ENCODE measurements at places on chromosomes 1 and 21. TPM values are rescaled to one million over a fixed set of nuclear protein-coding genes. Genes with fewer than 3 reads are reported as not detected.

- no peak for DNase-seq
Measured at GRCh38 chr21:38299671-38300070, 42.9 kb downstream of the KCNJ15 start.

DNA sequence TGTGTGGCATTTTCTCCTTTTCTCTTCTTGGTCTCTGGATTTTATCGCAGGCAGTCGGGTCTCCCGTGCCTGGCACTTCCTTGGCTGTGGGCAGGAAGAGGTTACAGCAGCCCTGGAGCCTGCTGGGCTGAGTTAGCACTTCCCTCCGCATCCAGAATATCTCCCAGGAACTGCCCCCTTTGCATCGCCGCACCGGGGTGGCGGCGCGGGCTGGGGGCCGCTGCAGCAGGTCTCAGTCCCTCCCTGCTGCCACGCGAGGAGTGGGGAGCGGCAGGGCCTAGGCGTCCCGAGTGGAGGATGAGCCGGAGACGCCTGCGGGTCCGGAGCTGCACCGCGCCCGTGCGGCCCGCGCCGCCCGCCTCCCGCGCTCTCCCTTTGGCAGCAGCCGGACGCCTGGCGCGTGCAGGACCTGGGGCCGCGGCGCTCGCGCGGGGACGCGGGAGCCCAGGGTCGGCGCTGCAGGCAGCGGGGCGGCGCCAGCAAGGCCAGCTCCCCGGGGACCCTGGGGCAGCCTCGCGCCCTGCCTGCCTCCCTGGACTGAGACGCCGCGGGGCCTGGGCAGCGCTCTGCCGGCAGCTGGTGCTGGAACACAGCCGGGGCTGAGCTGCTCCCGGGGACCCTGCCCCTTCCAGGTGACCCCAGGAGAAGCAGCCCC is 192.8 kb downstream of the PRDM2 start:
- no peak for DNase-seq

DNA sequence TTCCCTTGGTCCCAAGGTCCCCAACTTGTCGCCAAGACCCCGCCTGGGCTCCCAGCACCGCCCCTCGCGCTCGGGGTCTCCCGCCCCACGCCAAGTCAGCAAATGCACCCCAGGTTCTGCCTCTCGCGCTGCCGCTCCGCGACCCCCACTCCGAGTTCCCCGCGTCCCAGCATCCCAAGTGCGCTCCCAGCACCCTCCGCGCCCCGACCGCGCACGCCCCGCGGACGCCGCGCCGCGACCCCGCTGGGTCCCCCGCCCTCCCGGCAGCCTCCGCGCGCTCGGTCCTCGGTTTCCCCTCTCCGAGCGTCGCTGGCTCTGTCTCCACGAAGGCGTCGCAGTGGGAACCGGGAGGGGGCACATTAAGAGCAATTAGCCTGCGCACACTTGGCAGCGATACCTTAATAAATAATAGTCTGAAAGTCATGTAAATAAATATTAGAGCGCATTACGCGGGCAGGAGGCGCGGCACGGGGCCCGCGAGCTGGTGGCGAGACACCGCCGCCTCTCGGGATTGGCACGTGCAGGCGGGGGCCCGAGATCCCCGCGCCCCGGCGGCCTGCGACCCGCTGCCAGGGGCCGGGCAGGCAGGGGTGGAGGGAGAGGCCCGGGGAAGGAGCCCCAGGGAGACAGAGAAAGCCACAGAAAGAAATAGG is 75.9 kb downstream of the VWA5B1 start:
- DNase-seq = no peak

GRCh38 chr1:228801068-228801467 is 65.8 kb downstream of the RHOU start:
- DNase-seq = no peak

DNA sequence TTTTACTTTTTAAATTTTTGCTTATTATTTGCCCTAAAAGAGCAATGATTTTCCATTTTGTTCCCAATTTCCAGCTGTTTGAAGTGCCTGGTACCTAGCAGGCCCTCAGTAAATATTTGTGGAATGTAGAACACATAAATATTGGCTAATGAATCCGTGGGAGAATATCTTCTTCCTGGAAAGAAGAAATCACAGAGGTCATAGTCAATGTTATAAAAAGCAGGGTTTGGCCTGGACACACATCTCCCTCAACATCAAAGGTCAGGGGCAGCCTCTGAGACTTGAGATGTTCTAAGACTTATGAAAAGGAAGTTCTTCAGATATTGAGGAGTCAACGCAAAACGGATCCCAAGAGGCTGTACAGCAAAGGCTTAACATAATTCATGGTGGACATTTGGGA is 358.1 kb downstream of the HHAT start:
- DNase-seq = no peak

DNA sequence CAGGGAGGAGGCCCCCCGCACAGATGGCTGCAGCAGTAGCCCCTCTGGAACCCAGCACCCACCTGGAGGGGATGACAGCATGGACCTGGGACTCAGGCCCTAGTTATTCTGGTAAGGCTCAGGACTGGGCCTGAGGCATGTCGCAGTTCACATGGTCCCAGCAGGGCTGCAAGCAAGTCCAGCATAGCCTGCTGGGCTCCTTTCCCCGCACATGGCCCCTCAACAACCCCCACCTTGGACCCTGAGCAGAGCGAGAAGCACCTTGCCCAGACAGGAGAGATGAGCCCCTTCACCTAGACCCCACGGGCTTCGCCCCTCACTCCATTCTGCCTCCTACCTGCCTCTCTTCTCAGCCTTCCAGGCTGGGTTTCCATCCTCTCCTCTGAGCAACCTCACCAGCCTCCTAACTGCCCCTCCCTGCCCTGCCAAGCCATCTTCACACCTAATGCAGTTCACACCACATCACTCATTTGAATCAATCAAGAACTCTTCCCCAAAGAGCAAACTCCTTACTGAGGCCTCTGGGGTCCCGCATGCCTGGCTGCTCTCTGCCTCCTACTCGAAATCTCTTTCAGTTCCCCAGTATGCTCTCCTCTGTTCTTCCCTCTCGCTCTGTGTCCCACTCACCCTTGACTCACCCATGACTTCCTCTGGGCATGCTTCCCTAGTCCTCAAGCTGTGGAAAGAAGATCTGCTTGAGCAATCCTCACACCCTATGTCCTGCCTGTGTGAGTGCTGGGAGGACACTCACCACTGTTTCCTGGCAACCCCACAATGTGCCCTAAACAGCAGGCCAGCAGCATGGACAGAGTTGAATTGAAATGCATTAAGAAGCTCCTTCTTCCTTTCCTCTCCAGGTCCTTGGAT is 9.4 kb upstream of the THEMIS2 start:
- no peak for DNase-seq

DNA sequence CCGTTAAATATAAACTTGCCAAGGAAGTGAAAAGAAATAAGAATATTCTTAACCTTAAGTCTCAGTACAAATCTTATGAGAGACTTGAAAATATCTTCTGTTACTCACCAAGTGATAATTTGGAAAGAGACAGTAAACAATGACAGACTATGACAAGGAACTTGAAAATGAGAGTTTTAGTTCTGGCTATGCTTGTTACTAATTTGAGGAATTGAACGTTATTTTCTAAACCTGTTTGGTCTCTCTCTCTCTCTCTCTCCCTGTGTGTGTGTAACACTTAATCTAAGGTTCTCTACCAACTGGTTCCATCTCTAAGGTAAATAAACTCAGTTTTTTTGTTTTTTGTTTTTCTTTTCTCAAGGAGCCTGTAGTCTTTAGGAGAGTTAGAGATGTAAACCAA is 161.8 kb downstream of the AMY1C start:
- no peak for DNase-seq

Gene KCNK2
- not detected for total RNA-seq

Gene KIAA0319L
- 36.0 TPM for total RNA-seq

Gene ASPM
- total RNA-seq = 91.3 TPM

Gene PGBD5
- total RNA-seq = not detected

Gene AQP10
- not detected for total RNA-seq
